ENCODE measurements at places on chromosomes 5 and 9.

DNA sequence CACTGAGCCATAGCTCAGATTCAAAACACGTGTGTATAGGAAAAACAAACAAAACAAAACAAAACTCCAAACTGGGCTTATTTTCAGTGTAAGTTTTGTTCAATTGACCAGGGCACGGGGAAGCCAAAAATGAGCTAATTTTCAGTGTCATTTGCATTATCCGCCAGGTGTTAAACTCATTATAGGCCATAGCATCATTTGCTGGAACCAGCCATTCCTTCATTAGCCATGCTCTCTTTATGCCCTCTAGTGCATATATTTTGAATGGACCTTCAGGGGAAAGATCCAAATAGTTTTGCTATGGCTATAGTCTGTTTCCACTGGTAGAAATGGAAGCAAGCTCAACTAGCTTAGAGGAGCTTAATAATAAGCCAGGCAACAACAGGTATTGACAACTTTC is 1205.2 kb upstream of the DMAC1 start:
- no peak for DNase-seq

- DNase-seq: peak; percentile 79
These were observed 52.1 kb upstream of the ERBIN start for GRCh38 chr5:65874241-65874640.

DNA sequence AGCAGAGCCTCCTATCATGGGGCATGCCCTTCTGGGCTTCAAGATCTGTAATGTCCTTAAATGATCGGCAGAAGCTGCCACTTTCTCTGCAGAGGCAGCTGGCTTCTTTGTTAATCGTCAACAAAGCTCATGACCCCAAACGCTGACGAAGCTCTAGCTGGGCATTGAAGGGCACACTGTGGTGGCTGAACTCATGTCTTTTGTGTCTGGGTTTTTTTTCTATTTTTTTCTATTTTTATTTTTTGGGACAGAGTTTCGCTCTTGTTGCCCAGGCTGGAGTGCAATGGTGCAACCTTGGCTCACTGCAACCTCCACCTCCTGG is 65.2 kb upstream of the ASS1 start:
- DNase-seq: peak; percentile 52

DNA sequence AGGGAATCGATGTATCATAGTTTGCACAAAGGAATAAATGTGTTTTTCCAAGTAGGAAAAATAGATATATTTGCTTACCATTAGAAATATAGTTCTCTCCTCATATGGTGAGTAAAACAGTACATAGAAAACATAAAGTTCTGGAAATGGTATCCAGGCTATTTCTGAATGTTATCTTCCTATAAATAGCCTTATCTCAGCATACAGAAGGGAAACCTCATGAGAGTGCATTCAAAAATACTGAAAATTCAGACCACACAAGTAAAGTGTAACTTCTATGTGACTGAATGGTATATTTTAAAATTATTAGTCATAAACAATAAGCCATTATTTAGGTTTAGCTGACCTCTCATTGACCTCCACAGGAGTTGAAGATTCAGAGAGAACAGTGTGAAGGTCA is 43.5 kb downstream of the MOCS2 start:
- no peak for DNase-seq
